ENCODE measurements at places on chromosomes 7 and 10.

- DNase-seq = no peak
These were observed 636.5 kb downstream of the ZNF716 start for GRCh38 chr7:58086461-58086860.

GRCh38 chr10:112811741-112812551 is 138.1 kb upstream of the TCF7L2 start:
- no peak for DNase-seq

DNA sequence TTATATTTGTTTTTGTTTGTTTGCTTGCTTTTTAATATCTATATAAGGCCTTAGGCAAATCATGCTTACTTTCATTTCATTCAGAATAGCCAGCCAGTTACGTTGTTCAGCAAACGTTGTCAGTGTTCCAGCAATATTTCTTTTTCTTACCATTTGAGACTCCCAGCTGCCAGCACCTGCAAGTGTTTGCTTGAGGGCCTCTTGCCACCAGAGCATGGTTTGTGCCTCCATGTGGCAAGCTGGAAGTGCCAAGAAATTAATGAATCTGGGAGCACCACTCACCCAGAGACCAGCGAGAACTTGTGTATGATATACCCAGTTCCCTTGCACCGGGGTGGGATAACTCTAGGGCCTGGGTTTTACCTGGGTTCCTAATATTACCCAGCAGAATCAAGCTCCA is 177.1 kb upstream of the CSTF2T start:
- DNase-seq = no peak

DNA sequence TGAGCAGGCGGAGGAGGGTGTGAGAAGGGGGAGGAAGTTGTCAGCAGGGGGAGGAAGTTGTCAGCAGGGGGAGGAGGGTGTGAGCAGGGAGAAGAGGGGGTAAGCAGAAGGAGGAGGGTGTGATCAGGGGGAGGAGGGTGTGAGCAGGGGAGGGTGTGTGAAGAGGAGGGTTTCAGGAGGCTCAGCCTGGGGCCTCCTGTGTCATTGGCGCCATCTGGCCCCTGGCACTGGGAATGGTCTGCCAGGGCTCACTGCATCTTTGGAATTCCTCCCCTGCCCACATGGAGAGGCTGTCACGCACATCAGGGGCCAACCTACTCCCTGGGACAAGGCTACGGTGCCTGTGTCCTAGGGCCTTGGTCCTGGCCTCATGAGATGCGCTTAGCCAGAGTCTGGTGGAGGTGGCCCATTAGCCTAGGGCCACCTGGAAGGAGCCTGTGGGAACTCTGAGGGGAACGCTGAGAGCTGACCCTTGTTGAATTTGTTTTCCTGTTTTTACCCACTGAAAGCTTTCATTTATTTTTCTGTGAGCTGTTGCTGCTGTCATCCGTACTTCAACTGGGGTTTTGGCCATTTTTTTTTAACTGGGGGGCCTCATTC is 18.0 kb downstream of the CAMK2B start:
- DNase-seq = no peak

DNA sequence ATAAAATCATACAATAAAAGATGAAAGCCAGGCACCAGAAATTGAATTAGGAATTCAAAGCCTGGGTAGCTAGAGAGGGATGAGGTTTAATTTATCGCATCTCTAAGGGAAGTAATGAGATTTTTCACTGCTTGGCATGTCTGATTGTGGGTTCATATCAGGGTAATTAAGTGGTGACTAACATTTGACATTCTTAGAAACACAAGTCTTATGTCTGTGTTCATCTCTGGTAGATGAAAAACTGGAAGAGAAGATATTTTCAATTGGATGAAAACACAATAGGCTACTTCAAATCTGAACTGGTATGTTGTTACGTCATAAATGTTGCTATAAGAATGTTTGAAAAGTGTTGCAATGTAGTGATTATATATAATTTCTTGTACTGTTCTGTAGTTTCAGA is 36.8 kb upstream of the ARMS2 start:
- DNase-seq = no peak

- no peak for DNase-seq
These were observed 25.9 kb downstream of the ABRAXAS2 start for GRCh38 chr10:124827474-124827873.

GRCh38 chr7:133815611-133816210 is 311.4 kb upstream of the LRGUK start:
- DNase-seq = no peak

GRCh38 chr10:112950714-112951358 is 789 bp downstream of the TCF7L2 start:
- no peak for DNase-seq

DNA sequence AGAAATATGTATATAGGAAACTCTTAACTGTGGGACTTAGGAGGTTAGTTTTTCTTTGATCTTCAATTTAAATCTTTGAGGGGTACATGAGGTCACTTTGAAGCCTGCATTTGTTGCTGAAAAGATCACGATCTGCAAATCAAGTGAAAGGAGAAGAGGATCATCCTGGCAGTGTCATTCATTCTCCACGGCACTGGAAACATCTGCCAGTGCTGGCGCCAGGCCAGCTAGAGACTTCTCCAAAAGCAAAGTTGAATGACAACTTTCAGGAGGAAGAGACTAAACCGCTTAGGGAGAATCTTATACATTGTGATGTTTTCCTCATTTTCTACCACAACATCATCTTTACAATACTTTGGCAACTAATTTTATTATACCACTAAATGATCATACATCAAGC is 42.5 kb downstream of the MRC1 start:
- no peak for DNase-seq

- DNase-seq = no peak
These were observed 65.6 kb downstream of the RBM33 start for GRCh38 chr7:155710031-155710430.

DNA sequence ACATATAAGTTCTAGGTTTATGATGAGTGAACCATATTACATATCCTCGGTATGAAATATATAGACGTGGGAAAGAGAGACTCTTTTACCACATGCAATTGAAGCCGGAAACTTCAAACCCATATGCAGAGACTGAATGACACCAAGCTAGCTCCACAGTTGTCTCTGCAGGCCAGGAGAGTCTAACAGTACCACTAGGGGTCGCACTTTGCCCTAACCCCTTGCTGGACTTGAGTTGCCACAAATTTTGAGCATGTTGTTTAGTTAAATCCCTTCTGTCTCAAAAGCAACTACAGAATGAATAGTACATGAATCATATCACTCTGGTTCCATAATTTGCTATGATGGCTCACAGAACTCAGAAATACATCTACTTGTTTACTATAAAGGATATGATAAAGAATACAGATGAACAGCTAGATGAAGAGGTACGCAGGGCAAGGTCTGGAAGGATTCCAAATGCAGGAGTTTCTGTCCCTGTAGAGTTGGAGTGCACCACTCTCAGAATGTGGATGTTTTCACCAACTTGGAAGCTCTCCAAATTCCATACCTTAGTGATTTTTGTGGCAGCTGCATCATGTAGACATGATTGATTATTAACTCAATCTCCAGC is 112.4 kb upstream of the YAE1 start:
- no peak for DNase-seq

DNA sequence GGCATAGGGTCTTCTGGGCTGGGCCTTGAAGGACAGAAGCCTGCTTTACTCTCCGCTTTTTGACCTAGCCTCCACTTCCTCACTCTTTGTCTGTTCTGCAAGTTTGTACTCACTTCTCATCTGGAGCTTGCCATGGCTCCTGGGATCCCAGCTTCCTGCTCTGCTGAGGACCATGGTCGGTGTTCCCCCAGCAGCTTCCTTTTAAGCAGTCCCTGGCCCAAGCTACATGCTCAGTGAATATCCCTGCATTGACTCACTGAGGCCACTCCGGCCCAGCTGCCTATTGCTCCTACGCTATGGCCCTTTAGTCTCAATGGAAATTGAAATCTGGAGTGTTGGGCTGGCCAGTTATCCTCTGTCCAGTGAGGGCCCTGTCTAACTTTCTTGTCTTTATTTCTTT is 427.7 kb downstream of the RPS24 start:
- no peak for DNase-seq

- no peak for DNase-seq
These were observed 17.0 kb downstream of the KLHDC10 start for GRCh38 chr7:130087364-130087763.

DNA sequence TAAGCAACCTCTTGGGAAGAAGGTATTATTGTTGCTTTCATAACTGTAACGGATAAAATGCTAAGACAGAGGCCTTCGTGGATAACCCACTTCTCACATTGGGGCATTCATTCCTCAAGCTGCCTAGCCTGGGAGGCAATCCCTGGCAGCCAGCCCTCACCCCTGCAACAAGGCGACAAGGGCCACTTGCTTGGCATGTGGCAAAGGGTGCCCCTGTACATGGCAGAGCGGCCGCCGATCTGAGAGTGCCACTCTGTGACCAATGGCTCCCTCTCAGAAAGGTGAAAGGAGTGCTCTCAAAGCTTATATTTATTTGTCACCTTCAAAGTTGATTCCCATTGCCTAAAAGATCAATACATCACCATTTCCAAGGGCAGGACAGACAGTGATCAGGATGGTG is 31.9 kb downstream of the EBF3 start:
- no peak for DNase-seq

DNA sequence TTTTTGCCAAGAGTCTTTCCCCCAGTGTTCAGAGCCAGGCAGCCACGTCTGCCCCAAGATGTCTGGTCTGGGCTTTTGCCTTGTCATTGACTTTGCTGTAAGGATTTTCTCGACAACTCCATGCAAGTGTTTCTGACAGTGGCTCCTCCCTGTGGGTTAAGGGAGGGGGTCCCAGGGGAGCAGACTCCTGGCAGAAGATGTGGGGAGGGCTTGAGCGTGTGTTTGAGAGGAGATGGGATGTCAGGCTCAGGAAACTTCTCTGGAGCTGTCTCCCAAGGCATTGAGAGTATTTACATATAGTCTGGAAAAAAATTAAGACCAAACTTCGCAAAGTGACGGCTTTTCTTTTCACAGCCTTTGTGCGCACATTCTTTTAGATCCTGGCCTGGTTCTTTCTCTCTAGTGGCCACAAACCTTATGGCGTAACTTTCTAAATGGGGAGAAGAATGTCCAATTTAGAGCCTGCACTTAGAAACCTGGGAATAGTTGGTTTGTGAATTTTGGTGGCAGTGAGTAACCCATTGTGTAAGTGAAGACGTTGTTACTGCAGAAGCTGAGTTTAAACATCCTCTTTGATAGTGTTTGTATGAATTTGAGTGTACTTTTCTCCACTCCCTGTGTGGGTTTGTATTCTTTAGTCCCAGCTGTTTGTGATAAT is 201.5 kb downstream of the LRMDA start:
- DNase-seq = no peak

- no peak for DNase-seq
These were observed 281 bp upstream of the EXOC6 start for GRCh38 chr10:92848037-92848440.

- DNase-seq = no peak
These were observed 23.5 kb downstream of the TRDMT1 start for GRCh38 chr10:17178006-17178405.

- DNase-seq = no peak
These were observed 33.5 kb downstream of the DPY19L1 start for GRCh38 chr7:35003679-35004303.

DNA sequence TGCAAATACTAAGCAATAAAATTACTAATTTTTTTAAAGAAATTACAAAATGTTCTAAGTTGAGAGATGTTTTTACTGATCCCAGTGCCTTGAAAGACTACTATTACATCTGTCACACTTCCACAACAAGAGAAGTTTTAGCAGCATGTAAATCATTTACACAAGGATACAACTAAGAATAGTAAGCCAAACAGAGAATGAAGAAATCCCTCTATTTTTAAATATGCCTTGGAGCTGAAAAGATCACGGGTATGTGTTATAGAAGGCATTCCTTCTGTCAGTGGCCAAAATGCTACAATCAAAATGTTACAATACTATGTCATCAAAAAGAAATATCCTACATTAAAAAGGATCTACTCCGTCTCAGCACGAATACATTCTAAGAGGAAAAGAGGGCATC is 52.6 kb downstream of the LARP4B start:
- DNase-seq = no peak

GRCh38 chr10:30557884-30558283 is 71.7 kb downstream of the LYZL2 start:
- DNase-seq = no peak

- no peak for DNase-seq
These were observed 91.7 kb downstream of the GLRX3 start for GRCh38 chr10:130227883-130228282.

DNA sequence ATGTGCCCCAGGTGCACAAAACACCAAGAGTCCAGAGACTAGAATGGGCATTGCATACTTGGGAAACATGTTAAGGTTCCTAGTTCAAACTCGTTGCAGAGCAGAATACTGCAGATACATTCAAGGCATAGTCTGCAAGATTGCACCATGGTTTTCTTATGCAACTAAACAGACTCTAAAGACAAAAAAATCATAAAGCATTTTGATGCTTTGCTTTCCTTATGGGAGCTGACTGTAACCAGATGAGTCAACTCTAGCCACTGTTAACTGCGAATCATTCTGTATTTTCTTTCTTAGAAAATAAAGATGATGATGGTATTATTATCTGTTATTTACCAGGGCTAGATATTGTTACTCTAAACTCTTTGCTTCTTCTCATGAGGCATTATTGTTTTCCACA is 19.7 kb downstream of the TRUB1 start:
- no peak for DNase-seq

- DNase-seq = no peak
These were observed 563.6 kb upstream of the SEMA3D start for GRCh38 chr7:85750454-85750949.

DNA sequence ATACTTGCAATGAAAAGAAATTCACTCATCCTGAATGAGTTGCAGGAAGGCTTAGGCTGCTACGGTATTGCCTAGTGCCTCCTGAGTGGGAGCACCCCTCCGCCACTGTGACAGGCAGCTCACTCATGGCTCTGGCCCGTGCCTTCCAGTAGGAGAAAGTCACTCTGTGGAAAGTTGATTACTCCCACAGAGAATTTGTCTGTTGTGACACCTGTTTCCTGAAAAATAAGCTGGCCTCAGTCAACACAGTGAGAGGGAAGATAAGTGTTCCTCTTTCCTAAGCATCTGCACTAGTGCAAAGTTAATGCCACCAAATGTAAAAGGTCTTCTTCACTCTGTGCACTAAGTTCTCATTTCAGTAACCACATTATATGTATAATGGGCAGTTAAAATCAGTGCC is 158.8 kb upstream of the INHBA start:
- DNase-seq = no peak

DNA sequence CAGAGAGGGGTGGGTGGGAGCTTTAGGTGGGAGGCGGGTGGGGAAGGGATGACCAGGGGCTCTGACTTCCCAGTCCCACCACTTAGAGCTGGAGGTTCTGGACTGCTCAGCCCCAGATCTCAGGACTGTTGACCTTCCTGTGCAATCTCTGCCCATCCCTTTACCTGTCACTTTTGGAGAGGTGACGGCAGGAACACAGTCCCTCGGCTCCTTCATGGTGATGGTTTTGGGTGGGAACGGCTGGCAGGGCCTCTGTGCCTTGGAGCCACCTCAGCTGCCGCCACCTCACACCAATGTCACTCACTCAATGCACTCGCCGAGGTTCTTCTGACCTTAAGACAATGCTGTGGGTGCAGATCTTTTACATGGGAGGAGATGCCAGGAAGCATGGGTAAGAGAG is 49.0 kb downstream of the TMEM270 start:
- no peak for DNase-seq

- no peak for DNase-seq
These were observed 199.6 kb downstream of the WDR37 start for GRCh38 chr10:1255600-1256431.

- no peak for DNase-seq
These were observed 104.6 kb downstream of the CYTH3 start for GRCh38 chr7:6167587-6168476.

All from cerebellar nuclear complex (tissue), 1 donor.